ENCODE measurements at places on chromosomes 2 and 18.

- no peak for DNase-seq
Measured at GRCh38 chr2:140502951-140503630, 1627.7 kb downstream of the LRP1B start.

GRCh38 chr2:115999039-115999438 lies 1556.6 kb downstream of the DPP10 start:
- DNase-seq, result no peak

DNA sequence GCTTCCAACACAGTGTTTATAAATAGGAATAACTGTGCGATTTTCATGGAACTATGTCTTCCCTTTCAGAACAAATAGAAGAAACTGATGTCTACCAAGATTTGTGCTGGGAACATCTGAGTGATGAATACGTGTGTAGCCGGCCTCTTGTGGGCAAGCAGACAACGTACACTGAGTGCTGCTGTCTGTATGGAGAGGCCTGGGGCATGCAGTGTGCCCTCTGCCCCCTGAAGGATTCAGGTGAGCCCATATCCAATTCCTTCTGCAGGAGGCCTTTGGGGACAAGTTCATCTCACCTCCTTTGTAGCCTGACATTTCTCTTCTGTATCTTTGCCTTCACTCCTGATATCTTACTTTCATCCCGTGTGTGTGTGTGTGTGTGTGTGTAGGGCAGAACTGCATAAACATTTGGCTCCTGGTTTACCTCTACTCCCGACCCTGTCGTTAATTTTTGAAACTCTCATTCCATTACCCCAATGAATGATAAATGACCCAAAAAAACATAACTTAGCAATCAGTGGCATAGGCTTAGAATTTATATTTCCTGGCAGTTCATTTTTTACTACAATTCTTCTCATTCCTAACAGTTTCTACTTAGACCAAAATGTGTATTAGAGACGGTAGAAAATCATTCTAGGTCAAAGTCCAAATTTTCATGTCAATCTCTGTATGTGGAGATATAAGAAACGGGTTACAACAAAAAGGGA lies 111.0 kb upstream of the RASGRP3 start:
- no peak for DNase-seq

DNA sequence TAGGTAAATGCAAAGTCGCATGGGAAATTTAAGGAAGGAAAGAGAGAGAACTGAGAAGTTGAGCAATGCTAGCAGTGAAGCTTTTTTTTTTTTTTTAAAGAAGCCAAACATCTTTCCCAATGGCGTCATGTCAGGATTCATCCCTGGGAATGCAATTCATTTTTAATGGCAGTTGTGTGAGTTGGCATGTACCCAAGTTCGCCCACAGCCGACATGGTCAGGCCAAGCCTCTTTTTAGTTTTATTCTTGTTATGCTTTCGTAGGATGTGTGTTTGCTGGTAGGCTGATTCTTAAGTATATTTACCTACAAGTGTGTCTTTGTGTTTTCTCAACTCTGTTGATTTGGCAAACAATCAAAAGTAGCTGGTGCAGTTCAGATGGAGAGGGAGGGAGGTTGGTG lies 127.6 kb upstream of the ITGA6 start:
- no peak for DNase-seq

DNA sequence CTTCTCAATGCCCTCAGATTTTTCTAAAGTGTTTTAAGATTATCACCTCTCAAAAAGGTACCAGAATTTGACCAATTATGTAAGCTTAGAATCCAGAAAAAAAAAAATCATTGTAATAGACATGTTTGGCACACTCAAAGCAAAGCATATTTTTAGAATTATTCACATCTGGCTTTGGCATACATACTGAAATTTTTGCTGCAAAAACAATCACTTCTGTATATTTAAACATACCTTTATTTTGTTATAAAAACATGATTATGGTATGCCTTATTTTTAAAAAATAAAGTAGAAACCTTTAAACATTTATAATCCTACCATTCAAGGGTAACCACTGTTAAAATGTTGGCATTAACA lies 143.3 kb downstream of the ESCO1 start:
- no peak for DNase-seq

DNA sequence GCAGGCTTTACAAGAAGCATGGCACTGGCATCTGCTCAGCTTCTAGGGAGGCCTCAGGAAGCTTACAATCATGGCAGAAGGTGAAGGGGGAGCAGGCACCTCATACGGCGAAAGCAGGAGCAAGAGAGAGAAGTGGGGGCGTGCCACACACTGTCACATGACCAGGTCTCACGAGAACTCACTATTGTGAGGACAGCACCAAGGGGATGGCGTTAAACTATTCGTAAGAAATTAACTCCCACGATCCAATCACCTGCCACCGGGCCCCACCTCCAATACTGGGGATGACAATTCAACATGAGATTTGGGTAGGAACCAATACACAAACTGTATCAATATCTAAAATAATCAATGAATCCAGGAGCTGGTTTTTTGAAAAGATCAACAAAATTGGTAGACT lies 156.0 kb upstream of the DPP10 start:
- no peak for DNase-seq

DNA sequence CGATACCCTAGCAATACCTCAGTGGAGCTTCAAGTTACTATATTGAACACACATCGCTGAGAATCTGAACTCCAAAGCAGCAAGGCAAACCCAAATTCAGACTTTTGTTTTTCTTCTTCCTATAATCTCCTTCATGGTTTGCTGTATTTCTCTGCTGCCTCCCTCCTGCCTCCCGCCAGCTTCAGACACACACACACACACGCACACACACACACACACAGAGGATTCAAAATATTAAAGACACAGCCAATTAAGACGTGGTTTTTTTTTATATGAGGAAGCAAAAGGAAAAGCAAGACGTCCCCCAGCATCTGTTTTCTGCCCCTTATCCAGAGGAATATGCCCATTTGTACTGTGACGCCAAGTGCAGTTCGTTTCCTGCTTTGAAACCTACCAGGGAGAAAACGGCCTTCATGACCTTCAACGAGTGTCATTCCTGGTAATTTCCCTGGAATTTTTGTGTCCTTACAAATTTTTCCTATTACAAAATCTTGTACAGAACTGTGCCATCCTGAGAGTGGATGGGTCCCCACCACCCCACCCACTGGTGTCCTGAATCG lies 547.9 kb upstream of the ID2 start:
- no peak for DNase-seq

GRCh38 chr2:236853585-236854051 lies 232.1 kb upstream of the COPS8 start:
- DNase-seq, result no peak

DNA sequence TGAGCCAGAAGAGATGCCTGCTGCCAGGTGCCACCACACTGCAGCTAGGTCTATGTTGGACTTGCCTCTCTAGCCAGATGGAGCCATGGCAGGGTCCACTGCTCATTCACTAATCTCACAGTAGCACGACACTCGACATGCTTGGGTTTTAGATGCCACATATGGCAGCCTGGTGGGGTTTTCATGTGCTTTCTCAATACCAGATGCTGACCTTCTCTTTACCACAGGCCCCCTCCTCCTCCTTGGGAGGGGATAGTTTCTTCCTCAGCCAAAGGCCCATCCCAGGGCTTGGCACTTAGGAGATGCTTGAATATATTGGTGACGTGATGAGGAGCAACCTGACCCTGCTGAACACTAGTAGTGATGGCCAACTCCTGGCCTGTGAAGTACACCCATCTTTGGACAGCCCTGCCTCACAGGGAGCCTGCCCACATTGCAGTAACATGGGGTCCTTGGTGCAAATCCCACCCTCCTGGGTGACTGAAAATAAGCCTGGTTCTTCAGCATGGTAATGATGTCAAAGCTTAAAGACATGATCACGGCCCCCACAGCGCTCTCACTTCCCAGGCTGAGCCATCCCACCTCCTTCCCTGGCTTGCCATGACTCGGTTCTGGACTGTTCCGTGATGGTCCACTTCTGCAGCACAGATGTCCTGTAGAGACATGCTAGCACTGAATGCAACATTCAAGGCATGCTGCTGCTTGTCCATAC lies 227.5 kb downstream of the SH3RF3 start:
- DNase-seq, result no peak

DNA sequence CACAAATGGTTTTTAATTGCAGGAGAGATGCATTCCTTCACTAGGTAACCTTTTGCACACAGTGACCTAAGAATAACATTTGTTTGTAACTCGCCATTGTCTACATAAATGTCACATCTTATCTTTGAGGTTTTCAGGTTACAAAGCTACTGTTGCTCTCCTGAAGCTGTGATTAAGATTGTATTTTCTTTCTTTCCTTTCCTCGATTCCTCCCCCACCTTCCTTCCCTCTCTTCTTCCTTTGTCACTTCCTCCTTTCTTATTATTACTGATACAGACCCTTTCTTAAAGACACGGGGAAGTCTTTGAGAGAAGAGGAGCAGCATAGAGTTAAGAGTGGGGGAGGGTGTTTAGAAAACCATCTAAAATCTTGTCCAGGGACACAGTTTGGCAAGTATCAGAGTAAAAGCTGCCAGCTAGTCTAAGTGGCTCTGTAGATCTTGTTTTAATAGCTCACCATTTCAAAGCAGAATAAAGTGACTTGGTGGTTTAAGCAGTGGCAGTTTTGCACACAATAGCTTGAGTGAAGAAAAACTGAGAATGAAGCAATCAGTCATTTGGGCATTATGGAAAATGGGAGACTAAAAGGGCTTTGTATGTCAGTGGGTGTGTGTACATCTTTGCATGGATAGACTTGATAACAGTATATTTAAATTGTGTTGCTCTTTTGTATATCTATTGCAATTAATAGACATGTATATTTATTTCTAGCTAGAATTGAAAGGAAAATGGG lies 10.9 kb downstream of the CERS6 start:
- DNase-seq, result no peak
